ENCODE measurements at places on chromosomes 2 and 18.

GRCh38 chr2:64978514-64979268 lies 10.5 kb upstream of the SLC1A4 start:
- DNase-seq = peak; percentile 6

- no peak for DNase-seq
Observed at GRCh38 chr2:10552220-10552870, 104.2 kb upstream of the ODC1 start.

- no peak for DNase-seq
Observed at GRCh38 chr2:188984065-188984491, 9.9 kb downstream of the COL3A1 start.

- DNase-seq = no peak
Observed at GRCh38 chr2:233331536-233331935, 22.8 kb upstream of the DGKD start.

- DNase-seq = no peak
Observed at GRCh38 chr2:38178119-38178518, 102.2 kb upstream of the CYP1B1 start.

DNA sequence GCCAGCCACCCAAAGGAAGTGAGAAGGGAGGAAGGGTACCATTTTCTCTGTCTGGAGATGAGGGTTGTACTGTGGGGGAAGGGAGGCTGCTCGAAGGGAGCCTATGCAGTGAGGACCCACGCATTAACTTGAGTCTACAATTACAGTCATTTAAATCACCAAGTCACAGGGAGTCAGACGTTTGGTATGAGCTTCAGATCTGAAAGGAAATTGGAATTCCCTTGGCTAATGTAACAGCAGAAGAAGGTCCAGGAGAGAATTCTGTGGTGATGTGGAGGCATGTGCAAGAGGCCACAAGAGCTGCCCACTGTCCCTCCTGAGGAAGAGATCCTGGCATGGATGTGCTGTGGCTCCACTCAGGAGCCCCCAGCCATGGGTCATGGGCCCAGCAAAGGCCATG lies 22.5 kb downstream of the DAPL1 start:
- no peak for DNase-seq

DNA sequence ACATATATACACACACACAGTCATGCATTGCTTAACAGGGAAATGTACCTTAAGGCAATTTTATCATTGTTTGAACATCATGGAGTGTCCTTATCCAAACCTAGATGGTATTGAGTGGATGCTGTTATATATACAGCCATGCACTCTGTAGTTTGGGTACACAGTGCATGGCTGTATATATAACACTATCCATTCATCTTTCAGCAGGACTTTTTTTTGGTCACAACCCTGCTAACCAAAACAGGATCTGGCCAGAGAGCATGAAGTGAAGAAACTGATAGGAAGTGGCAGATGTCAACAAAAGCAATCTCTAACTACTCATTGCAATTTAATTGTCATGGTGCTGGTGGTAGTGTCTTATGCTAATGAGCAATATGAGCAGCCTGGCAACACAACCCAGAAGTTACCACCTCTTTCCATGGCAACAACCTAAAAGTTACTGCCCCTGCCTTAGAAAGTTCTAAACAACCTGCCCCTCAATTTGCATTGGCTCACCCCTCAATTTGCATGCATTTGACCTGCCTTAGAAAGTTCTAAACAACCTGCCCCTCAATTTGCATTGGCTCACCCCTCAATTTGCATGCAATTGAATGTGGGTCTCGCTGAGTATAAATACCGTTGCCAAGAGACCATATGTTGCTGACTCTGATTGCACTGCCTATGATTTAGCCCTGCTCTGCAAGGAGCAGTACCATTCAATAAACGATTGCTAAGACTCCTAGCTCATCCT lies 434.9 kb downstream of the DSEL start:
- DNase-seq = no peak

GRCh38 chr2:64029116-64029665 lies 10.0 kb upstream of the VPS54 start:
- DNase-seq = no peak

- no peak for DNase-seq
Observed at GRCh38 chr18:63646936-63647335, 2.9 kb upstream of the SERPINB4 start.

DNA sequence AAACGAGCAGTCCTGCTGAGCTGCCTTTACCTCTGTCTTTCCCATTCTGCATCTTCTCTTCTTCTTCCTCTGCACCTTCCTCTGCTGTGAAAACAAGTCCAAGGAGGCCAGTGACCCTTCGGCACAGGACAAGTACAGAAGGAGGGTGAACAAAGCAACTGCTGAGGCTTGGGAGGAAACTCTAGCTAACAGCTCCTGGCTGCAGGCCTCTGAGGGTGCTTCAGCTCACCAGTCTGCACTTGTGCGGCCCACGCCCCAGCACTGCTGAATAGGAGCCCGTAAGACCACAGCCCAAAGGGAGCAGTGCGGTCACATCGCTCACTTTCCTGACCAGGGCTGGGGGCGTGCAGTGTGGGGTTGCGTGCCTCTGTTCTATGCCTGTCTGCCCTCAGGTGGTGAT lies 42.1 kb upstream of the DNMT3A start:
- DNase-seq = no peak

GRCh38 chr2:205408696-205409095 lies 273.6 kb upstream of the NRP2 start:
- no peak for DNase-seq

- no peak for DNase-seq
Observed at GRCh38 chr2:150924878-150925277, 336.8 kb downstream of the RBM43 start.

- no peak for DNase-seq
Observed at GRCh38 chr2:201261471-201261870, 1.1 kb downstream of the CASP8 start.

GRCh38 chr2:224931956-224932355 lies 110.3 kb downstream of the DOCK10 start:
- no peak for DNase-seq

Measured in HCT116 (cell line).